ENCODE measurements at places on chromosomes 2 and 18.
A peak's percentile ranks its signal among the peaks of the same experiment; 100 is the strongest.

DNA sequence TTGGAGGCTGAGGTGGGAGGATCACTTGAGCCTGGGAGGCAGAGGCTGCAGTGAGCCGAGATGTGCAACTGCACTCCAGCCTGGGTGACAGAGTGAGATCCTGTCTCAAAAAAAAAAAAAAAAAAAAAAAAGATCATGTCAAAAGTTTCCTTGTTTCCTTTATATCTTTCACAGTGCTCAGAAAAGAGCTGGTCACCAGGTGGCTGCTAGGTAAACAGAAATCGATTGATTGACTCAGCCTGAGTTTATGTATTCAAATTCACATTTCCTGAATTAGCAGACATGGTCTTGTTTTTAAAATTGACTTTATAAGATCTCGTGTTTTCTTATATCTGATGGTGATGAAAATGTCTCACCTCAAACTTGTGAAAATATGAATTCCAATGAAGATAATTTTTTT, 261.8 kb upstream of the FANCL start:
- DNase-seq = no peak

GRCh38 chr2:220072669-220073220, 445.3 kb downstream of the SLC4A3 start:
- no peak for DNase-seq

DNA sequence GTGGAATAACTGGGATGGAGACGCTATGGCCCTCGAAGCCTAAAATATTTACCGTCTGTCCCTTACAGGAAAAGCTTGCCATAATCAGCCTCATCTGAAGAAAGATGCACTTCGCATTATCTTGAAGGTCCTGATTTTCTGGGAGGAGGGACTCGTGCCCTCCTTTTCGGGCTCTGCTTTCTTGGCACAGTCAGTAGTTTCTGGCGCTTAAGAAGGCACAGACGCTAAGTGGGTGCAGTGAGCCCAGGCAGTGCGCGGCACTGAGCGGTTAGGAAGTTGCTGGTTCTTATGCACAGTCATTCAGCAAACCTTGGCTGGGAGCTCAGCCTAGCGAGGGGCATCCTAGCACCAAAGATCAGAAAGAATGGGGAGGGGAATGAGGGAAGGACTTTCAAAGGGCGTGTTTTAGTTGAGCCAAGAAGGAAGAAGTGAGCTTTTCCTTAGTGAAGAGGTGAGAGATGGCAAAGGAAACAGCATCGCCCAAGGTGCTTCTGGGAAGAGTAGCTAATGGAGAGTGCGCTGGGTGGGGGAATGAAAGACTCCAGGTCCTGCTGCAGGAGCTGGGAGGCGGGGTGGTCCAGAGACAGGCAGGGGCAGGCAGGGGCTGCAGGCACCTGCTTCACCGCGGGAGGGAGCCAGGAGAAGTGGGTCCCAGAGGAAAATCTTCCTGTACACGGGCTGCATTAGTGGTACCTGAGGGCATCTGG, 64.1 kb downstream of the ZCCHC2 start:
- DNase-seq = no peak

GRCh38 chr2:218992703-218993344, 398 bp downstream of the CRYBA2 start:
- DNase-seq = no peak

DNA sequence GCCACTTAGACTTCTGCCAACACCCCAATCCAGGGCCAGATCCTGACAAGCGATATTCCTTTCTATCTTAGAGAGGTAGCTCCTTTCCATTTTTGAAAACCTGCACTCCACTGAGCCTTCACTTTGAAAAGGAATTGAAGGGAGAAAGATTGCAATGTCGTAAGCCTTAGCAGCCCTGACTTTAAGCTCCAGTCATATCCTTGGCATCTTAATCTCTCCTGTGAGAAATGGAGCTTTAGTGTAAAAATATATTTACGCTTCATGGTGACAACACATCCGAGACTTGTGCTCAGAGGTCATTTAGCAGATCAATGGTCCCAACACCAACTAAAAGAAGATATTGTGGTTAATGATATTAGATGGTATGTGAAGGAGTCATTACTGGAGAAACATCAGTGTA, 235.8 kb upstream of the MEX3C start:
- DNase-seq = no peak

DNA sequence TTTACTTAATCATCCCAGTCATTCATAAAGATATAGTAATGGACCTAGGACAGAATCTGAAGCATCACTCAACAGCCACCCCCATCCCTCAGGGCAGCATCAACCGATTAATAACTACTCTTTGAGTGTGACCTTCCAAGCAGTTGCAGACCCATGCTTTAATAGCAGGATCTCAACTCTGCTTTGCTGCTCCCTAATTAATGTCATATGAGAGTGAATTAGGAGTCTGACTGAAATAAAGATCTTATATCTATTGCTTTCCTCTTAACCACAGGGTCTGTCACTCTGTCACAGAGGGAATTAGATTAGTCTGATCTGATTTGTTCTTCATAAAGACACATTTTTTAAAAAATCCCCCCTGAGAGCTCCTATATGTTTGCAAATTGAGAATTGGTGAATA, 46.1 kb upstream of the LRP1B start:
- DNase-seq = no peak

GRCh38 chr2:154142480-154142879, 270.8 kb downstream of the GALNT13 start:
- DNase-seq = no peak

DNA sequence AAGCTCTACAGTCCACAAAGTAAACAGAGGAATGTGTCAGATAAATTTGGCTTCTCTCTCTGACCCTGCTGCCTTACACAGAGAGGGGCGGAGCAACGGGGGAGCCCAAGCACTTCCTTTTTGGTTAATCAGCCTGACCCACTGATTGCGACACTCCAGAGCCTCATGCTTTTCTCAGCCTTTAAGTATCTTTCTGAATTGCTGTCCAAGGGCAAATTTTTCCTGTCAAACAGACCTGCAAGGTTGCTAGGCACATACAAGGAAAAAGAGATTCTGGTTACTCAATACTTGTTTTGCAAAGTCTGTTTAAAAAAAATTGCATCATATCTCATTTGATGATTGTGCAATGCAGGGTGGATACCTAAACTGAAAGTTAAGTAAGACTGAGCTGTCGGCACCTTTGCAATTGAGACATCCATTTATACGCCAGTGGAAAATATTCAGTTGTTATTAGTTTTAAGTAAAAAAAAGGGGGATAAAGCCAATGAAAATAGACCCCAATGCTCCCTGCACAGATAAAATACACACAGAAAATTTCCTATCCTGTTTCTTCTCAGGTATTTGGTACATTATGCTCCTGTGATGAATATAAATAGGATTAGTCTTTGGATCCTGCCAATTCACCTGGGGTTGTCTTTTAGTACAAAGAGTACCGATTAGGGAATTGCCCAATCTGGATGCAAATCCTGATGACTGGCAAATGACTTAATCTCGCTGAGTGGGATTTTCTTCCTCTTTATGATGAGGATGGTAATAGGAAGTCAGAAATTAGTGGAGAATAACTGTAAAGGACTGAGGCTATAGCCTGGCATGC, 260.2 kb upstream of the TRIB2 start:
- DNase-seq = peak; percentile 54

DNA sequence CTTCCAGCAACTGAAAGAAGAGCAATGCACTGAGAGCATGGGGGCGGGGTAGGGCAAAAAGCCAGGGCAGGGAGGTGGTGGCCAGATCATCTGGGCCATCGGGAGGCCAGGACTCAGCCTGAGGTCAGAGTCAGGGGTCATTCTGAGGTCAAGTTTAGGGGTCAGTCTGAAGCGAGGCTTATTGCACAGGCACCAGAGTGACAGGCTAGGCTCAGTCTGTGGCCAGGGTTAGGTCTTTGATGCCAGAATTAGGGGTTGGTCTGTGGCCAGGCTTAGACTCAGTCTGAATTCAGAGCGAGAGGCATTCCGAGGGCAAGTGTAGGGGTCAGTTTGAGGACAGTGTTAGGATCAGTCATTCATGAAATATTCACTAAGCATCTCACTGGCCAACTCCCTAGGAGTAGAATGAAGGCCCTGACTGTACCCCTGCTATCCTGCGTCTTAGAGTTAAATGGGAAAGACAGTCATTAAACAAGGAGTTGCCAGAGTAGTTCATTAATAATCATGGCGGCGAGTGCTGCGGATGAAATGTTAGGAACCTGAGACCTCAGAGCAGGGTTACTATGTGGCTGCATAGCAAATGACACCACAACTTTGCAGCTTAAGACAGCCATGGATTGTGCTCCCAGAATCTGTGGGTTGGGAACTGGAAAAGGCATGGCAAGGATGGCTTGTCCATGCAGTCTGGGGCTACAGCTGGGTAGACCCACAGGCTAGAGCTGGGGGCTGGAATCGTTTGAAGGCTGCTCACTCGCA, 198.7 kb downstream of the CYP26B1 start:
- DNase-seq = no peak

- DNase-seq = no peak
Measured at GRCh38 chr18:49041435-49042245, 90.9 kb upstream of the SMAD7 start.

GRCh38 chr2:224038830-224039079, 331 bp downstream of the SERPINE2 start:
- no peak for DNase-seq

GRCh38 chr2:40480596-40480995, 28.7 kb upstream of the SLC8A1 start:
- DNase-seq = no peak

- DNase-seq = no peak
Measured at GRCh38 chr2:230589025-230589424, 123.6 kb upstream of the CAB39 start.

GRCh38 chr2:161166538-161167409, 6.5 kb downstream of the TANK start:
- no peak for DNase-seq

- no peak for DNase-seq
Measured at GRCh38 chr2:86417961-86418360, 23.2 kb upstream of the KDM3A start.

- no peak for DNase-seq
Measured at GRCh38 chr2:83565181-83565580, 893.9 kb downstream of the SUCLG1 start.

GRCh38 chr2:226636586-226636985, 163.0 kb downstream of the IRS1 start:
- no peak for DNase-seq

DNA sequence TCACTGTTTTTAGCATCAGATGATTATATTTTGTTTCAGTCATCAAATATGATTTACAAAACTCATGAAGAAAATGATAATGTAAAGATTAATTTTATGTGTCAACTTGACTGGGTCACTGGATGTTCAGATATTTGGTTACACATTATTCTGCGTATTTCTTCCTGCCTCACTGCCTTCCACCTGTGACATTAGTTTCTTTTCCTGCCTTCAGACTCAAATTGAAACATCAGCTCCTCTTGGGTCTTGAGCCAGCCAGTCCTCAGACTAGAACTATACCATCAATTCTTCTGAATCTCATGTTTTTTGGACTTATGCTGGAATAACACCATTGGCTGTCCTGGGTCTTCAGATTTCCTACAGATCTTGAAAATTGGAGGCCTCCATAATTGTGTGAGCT, 96.7 kb downstream of the ZNF385B start:
- DNase-seq = no peak

- no peak for DNase-seq
Measured at GRCh38 chr18:4441098-4441497, 14.0 kb downstream of the DLGAP1 start.

DNA sequence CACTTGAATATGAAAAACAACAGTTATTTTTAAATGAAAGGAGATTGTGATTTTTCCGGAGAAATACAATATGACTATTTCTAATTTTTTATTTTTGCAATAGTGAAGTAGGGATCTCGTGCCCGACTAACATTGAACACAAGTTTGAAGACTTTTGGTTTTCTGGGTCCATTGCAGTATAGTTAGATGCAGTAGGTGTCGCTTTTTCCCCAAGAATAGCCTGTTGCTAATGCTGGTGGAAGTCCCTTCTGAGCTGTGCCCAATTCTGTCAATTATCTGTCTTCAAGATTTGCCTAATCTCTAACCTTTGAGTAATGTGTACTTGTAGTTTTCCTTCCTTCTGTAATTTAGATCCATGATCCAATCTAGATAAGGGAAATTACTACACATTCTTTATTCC, 36.5 kb downstream of the SEMA4F start:
- no peak for DNase-seq

DNA sequence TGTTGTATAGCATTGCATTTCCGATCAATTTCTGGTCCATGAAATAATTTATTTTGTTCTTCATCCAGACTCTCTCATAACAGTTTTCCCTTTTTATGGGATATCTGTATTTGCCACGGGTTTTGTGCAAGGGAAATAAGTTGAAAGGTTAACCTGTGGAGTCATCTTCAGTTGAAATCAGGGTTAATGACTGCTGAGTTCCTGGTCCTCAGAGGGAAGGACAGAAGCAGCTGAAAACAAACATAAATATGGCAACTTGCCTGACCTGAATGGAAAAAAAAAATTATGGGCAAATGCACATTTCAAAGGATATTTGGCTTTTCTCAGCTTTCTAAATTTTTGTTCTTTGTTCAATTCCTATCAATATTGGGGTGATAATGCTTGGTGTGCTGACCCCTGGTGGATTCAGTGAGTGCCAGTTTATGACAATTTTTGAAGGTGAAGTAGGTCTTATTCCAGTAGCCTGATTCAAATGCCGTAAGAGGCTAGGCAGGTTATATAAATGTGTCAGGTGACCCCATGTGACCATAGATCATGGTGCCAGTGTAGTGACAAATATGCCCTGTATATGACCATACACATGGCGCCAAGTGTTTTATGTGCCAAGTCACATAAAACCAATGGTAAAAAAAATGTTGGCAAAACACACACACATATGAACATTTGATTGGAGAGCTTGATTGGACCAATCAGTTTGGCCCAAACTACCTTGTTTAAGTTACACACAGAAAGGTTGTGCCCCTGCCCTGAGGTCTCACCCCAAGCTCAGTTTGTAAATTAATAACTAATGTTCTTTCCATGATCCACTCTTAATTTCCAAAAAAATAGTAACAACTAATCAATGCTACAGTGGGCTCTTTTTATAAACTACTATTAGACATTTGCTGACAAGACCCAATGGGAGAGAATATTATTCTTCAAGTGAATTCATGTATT, 47.6 kb upstream of the FAM124B start:
- DNase-seq = no peak

DNA sequence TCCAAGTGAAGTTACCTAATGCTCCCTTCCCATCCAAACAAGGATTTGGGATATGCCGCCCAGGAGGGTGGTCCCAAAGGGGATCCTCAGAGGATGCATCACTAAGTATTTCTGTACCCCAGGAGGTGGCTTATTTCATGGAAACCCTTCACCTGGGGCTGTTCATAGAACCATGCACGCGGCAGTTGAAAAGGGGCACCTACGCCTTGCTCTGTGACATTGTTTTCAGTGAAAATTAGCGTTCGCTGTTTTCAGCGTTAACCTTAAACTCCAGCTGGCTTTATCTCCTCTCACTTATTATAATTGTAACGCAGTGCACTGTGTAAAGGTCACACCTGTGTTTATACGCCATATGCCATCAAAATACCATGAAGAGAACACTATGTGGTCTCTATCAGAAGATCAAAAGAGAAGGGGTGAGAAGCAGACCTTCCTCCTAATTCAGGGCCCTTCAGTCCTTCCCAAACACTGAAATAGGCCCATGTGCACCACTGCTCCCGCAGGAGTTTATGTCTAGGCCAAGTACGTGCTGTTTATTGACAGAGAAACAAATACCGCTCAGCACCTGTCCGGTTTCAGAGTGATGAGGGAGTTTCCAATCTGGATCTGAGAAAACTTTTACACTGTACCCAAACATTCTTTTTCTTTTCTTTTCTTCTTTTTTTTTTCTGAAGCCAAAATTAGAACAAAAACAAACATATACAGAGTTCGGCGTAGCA, 162.1 kb downstream of the BCL2 start:
- DNase-seq = no peak
